ENCODE measurements at places on chromosomes 5 and 9.

DNA sequence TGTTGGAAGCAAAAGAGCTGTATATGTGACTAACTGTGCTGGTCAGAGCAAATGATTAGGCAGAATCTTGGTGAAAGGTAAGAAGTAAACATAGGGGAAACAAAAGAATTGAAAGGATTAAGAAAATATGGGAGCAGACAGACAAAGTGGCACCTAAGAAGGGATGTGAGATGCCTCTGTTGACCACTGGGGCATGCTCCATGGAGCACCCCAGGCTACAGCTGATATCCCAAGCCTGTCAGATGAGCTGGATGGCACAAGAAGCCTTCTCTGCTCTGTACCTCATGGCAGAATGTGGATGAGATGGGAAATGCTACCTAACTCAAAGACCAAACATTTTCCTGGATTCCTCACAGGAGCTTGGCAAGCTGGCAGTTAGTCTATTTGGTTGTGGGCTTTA lies 89.3 kb upstream of the SLIT3 start:
- DNase-seq, result no peak

- DNase-seq, result no peak
Measured at GRCh38 chr5:161585798-161586197, 39.3 kb upstream of the GABRB2 start.

- no peak for DNase-seq
Measured at GRCh38 chr5:72601861-72602260, 94.7 kb upstream of the ZNF366 start.

DNA sequence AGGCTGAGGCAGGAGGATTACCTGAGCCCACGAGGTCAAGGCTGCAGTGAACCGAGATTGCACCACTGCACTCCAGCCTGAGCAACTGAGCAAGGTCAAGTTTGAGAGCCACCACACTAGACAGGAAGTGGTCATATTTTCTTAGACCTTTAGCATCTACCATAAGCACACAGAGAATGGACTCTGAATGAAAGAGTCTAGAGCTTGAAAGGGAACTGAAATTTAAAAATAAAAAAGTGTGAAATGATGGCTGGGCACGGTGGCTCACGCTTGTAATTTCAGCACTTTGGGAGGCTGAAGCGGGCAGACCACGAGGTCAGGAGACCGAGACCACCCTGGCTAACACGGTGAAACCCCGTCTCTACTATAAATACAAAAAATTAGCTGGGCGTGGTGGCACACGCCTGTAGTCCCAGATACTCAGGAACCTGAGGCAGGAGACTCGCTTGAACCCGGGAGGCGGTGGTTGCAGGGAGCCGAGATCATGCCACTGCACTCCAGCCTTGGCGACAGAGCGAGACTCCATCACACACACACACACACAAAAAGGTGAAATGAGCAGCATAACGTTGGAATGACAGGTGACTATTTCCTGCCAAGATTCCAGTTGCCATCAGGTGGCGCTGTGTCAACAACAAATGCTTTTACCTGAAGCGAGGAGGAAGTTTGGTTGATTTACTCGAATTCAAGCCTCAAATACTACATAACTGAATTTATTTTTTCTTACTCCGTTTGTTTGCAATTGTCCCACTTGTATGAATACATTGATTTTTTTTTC lies 21.3 kb upstream of the AK3 start:
- DNase-seq, result peak; percentile 20

DNA sequence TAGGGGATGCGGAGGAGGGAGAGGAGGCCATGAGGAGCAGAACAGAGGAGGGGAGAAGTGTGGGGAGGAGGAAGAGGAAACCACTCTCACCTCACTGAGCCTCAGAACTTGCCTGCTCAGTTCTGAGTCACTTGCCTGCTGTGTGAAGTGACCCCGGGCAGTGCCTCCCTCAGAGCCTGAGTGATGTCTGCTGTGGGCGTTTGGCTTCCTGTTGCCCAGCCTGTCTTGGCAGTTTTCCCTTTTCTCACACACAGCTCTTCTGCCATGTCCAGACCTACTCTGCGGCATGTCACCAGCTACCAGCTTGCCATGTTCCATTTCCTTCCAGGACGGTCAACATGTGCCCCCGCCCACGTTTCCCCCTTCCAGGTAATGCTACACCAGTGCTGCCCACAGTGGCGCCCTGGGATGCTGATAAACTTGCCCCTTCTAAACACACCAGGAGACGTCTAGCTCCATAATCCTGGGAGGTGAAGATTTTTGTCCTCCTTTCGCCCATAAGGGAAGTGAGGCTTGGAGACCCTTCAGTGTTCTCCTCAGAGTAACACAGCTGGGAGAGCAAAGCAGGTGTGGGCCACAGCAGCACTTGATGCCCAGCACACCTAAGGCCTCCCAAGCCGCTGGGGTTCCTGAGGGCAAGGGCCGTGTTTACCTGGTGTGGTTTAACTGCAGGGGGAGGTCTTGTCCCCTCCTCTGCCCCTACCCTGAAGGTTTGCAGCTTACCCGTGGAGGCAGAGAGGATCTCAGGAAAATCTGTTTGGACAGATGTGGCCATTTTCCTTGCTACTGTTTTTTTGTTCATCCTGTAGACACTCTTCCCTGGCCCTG lies 63.8 kb upstream of the RNF130 start:
- DNase-seq, result no peak
